Right cardiac atrium (tissue), 5 donors: ENCODE measurements at places on chromosomes 4 and X. TPM values are rescaled to one million over a fixed set of nuclear protein-coding genes. Genes with fewer than 3 reads are reported as not detected.
A peak's percentile ranks its signal among the peaks of the same experiment; 100 is the strongest.

DNA sequence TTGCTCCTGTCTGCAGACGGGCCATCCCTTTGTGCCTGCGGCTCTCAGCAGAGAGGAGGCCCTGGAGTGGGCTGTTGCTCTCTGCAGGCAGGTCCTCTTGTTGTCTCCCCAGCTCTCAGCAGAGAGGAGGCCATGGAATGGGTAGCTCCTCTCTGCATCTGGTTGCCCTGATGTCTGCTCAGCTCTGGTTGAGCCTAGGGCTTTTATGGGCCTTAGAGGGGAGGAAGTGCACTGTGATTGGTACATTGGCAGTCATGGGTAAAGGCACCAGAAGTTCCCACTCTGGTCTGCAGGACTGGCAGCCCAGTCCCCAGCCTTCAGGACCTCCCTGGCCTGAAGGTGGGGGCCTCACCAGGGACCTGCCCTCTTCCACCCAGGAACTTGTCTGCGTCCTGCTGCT lies 21.5 kb downstream of the SPON2 start:
- DNase-seq, result no peak

The FAM47E gene
- 2.7 TPM for total RNA-seq

- no peak for DNase-seq
Observed at GRCh38 chr4:156865451-156865850, 106.1 kb downstream of the PDGFC start.

DNA sequence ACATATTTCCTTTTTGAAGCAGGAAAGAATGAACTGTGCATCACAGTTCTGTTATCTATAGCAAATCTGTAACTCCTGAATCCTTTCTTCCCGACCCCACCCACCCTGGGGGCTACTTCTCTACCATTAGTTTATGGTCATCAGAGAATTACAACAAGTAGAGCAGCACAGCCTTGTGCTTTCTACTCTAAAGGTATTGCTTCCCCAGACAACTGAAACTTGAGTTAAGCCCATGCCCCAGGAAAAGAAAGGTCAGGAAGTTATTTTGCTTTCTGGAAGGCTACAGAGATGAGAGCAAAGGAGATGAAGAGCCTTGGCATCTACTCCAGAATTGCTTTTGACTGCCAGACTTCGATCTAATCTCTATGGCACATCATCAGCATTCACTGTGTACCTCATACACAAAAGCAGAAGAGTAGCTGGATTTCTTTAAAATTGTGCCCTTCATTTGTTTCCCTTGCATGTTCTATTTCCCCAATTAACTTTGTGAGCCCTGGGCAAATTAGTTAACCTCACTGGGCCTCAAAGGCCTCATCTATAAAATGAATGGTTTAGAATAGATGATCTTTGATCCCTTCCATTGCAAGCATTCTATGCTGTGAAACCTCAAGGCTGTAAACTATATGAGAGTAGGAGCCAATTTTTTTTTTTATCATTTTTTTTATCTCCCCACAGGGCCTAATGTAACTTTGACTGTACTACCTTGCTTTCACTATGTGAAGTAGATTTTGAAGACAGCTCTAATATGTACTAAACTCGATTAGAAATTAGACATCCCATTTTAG lies 595.6 kb downstream of the RPA4 start:
- no peak for DNase-seq

The ETDA gene
- not detected for total RNA-seq

DNA sequence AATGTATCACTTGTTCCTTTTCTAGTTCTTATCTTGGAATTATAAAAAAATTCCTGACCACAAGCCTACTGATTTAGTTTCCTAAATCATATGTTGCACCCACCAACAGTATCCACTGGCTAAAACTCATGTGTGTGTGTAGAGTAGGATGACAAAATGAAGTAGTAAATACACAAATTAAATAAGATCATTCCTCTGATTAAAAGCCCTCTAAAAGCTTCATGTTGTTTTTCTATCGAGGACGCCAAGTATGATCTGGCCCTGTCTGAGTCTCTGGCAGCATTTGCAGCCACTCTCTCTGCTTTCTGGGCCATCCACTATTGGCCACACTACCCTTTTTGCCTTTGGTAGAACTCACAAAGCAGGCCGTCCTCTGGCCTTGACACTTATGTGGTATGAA lies 183.4 kb downstream of the PACRGL start:
- DNase-seq, result no peak

- no peak for DNase-seq
Observed at GRCh38 chr4:139241784-139242151, 38.3 kb downstream of the MGARP start.

The NPY1R gene
- total RNA-seq, result 6.0 TPM

DNA sequence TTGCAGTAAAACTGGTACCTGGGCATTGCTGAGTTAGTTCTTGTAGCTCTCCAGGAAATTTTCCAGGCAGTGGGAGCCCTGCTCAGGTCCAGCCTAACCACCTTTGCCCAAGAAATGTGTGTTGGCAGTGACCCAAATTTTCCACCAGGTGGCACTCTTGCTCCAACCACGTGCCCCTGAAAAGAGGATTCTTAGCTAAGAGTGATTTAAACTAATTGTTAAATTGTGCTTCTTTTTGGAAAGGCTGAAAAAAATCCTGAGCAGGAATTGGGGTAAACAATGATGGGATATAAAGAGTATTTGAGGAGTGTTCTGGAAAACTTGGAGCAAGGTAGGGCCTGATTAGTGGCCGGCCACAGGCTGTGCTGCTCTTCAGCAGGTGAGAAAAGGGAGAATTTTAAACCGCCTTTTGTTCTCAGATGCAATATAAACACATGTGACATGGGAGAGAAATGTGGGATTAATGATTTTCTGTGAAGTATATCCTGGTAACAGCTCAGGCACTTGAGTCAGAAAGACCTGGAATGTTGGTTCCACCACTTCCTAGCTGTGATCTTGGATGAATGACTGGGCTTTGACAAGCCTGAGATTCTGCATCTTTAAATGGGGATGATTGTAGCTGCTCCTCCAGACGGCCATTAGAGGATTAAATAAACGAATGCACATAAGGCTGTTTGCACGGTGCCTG lies 219.6 kb downstream of the PTTG2 start:
- peak; percentile 85 for DNase-seq

GRCh38 chr4:158869001-158869400 lies 100.2 kb downstream of the FNIP2 start:
- DNase-seq, result no peak

- no peak for DNase-seq
Observed at GRCh38 chrX:118100091-118100490, 16.5 kb downstream of the KLHL13 start.

DNA sequence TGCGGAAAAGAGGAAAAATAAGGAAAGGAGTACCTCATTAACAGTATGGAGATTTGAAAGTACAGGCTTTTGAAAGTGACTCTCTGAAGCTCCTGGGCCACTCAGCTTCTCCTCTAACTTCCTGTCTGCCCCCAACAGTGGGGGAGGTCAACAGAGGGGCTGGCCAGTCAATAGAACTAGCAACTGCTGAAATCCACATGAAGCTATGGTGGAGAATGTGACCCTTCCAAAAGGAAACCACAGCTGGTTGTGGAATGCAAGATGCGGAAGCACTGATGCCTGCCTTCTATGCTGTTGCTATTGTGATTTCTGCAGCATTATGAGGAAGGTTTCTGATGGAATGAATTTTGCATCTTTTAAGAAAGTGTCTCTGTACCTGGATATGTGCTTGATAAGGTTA lies 2.4 kb downstream of the CORIN start:
- no peak for DNase-seq

DNA sequence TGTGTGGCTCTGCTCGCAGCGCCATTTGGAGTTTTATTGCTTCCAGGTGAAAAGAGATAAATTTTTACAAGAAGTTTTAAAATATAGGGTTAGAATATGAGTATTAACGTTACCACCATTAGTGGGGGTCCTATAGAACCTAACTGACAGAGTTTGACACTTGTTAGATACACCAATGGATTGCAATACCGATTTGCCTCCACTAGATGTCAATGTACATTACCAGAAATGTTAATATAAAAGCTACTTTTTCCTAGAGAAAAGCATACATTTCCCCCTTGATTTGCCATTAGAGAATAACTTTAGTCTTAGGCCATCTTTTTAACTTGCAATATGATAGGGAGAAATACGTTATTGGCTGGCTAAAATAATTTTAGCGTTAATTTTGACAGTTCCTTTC lies 108.4 kb downstream of the LINC00632 start:
- no peak for DNase-seq

DNA sequence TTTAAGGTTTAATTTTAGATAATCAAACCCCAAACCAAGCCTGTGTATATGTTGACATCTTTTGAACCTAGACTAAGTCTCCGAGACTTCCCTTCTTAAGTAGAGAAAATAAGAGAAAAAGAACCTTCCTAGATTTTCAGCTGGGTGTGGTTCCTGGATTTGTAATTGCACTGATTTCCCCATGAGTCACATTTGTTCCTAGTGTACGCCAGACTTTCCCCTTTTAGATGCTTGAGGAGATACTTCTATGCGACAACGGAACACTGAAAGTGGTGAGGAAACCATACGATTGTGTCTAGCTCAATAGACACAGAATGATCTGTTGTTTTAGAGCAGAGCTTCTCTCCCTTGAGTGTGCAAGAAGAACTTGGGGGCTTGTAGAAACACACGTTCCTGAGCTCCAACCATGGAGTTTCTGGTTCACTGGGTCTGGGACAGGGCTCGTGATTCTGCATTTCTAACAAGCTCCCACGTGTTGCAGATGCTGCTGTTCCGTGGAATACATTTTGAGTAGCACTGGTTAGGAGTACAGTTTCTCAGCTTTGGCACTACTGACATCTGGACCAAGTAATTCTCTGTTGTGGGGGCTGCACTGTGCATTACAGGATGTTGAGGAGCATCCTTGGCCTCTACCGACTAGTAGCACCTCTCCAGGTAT lies 87.1 kb downstream of the AMELX start:
- no peak for DNase-seq

GRCh38 chr4:100696531-100696930 lies 178.7 kb upstream of the EMCN start:
- no peak for DNase-seq

DNA sequence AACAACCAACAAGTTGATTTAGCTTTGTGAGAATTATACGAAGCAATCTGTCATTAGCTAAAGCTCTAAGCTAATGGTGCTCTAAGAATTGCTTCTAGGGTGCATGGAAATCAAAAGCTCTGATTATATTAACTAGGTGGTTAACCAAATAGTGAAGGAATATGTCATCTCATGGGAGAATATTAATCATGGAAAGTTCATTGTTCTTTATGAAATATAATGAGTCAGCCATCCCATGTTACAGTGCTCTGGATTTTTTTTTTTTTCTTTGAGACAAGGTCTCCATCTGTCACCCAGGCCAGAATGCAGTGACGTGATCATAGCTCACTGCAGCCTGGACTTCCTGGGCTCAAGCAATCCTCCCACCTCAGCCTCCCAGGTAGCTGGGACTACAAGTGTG lies 10.5 kb downstream of the DCAF8L2 start:
- no peak for DNase-seq

DNA sequence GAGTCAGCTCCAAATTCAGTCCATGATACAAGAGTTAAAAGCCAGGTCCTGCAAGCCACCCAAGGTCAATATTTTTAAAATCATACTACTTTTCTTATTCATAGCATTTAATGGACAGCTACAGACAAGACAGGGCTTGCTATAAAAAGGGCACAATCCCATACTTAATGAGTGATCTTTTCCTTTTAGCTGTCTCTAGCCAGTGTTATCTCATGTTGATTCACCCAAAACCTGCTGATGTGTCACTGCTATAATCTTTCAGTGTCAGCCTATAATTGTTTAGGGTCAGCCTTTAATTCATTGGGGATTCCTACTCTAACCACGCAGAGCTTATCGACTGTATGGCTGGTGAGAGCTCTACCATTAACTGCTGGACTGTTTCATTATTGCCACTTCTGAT lies 51.2 kb upstream of the HCCS start:
- no peak for DNase-seq

The SLITRK2 gene
- total RNA-seq, result 0.74 TPM

GRCh38 chr4:79467246-79467932 lies 59.4 kb upstream of the GK2 start:
- no peak for DNase-seq
